ENCODE measurements at places on chromosomes 2 and 18. TPM values are rescaled to one million over a fixed set of nuclear protein-coding genes. Genes with fewer than 3 reads are reported as not detected.

GRCh38 chr2:204706939-204707338, 161.7 kb downstream of the PARD3B start:
- DNase-seq, result no peak

Gene CFC1
- total RNA-seq, result 0.22 TPM

GRCh38 chr2:59654710-59655109, 898.7 kb downstream of the BCL11A start:
- DNase-seq, result no peak

DNA sequence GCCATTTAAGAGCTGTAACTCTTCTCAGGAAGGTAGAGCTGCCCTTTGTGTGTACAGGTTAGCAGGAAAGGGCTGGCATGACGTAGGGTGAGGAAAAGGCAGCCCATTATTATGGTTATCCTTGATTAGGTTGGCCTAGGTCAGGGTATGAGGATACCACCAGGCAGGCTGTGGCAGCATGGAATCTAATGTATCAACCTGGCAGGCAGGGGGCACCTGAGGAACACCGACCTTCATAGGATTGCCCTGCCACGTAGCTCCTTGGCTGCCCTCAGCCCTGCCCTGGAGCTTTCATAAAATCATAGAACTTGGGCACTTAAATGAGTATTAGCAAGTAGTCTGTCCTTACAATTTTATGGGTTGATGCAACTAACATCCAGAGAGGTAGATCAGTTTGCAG, 261.6 kb downstream of the LTBP1 start:
- no peak for DNase-seq

GRCh38 chr2:156435718-156436496, at the start of gene GPD2:
Gene GPD2, plus strand, starts transcription at chr2:156436379. Its CDS starts 39,727 bp downstream, at chr2:156476106.
- peak; percentile 90 for DNase-seq

GRCh38 chr2:136434251-136434715, 316.3 kb upstream of the CXCR4 start:
- DNase-seq, result no peak

GRCh38 chr2:68811364-68811763, 59.8 kb downstream of the BMP10 start:
- no peak for DNase-seq

DNA sequence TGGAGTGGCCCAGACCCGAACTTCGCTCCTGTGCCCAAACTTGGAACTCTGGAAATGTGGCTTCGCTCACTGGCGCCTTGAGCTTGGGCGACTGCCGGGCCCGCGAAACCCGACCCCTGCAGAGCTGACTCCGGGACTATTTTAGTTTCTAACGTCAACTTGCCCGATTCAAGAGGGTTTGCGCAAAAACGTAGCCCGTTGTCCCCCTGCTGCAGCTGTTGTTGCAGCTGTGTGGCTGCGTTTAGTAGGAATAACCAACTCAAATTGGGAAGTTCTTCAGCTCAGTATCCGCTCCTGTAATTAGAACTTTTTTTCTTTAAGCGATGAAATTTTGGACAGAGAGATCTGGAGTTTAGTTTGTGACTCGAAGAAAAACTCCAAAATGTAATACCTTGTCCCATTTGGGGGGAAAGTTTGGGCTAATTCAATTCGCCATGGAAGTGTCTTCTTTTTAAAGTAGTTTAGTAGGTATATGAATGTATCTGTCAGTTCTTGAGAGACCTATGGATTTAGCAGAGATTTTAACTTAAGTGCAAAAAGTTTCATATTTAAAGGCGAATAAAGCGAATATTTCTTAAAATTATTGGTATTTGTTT, 559 bp downstream of the MYL12A start:
- DNase-seq, result no peak

Gene REG1B
- total RNA-seq, result not detected

DNA sequence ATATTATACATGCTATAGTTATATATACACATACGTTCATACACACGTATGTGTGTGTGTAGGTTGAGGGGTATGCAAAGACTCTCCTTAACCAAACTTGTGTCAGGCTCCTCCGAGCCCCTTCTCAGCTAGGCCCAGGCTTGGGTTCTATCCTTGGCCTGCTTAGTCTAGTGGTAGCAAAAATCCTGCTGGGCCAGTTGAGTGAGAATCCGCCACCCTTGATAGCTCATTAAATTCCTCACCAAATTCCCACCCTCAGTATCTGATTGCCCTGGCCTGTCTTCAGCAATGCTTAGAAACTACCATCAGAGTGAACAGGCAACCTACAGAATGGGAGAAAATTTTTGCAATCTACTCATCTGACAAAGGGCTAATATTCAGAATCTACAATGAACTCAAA, 126.5 kb downstream of the TSN start:
- DNase-seq, result no peak

Gene MAT2A
- total RNA-seq, result 459 TPM

DNA sequence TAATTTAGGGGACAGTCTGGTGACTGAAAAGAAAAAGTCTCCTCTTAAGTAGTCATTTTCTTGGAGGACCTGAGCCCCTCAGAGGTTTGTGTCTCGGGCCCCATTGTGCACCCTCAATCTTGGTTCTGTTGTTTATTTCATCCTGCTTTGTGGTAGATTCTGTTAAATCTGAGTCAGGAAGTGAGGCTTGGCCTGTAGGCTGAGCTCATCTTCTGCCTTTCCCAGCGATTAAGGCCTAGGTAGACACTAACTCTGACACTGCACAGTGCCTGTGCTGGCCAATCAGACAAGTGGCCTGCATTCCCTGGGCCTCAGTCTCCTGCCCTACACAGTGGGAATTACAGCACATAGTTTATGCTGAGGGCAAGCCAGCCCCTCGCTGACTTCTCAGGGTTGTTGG, 80.2 kb downstream of the CTIF start:
- DNase-seq, result no peak

DNA sequence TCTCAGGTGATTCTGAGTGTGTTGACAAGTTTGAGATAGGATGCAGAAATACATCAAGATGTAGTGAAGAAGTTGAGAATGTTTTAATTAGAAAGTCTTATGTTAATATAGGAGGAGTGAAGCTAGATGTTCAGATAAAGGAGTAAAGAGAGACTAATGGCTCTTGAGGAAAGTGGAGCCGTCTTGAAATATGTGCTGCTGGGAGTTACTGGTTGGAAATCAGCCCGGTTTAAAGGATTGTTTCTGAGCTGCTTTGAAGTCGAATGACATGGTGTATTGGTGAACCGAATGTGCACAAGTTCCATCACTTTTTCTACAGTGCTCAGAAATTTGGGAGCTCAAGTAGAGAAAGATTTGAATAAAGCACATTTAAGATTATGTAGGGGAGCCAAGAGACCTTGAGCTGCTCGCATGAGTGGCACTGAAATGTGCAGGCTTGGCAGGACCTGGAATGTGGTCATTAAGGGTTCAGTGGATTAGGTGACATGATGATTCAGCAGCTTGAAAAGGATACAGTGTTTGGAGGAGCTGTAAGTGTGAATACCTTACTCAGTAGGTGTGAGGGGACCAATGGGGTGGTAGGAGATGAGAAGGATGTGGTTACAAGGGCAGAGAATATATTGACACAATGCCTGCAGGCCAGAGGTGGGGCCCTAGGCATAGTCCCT, 68.6 kb downstream of the CAB39 start:
- DNase-seq, result no peak

Gene NCKAP5
- 0.26 TPM for total RNA-seq

DNA sequence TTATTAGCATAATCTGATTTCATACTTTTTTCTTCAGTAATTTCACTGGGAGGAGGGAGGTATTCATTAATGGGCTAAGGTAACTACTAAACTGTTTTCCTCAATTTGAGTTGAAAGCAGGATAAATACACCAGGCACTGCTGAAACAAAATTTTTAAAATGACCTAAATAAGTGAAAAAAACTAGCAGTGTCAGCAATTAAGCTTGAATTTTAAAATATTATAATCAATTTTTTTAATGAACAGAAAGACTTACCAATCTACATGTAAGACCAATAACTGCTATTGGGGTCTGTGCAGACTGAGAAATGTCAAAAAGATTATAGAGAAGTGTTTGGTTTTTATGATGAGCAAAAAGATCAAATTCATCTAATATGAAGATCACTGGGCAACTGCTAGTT, 68.4 kb downstream of the ORC4 start:
- DNase-seq, result no peak

Gene IAH1
- 23.8 TPM for total RNA-seq

Gene FBLN7
- total RNA-seq, result 1.4 TPM

- no peak for DNase-seq
Observed at GRCh38 chr18:43876748-43877147, 599.5 kb upstream of the SYT4 start.

DNA sequence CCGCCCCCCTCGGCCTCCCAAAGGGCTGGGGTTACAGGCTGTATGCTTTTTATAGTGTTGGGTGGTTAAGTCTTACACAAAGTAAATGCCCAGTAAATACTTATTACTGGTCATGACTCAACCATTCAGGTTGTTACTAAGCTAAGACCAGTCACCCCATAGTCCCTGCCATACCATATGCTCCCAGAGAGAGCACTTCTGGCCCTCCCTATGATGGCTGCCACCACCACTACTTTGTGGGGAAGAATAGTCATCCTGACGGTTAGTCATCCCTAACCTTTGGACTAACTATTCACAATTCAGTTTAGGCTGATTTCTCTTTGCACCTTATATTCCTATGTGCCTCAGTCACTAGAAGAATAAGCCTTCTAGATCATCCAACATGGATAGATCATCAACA, 42.0 kb upstream of the MSH2 start:
- DNase-seq, result no peak

- DNase-seq, result peak; percentile 55
Observed at GRCh38 chr2:231326404-231326803, 69.1 kb upstream of the B3GNT7 start.

DNA sequence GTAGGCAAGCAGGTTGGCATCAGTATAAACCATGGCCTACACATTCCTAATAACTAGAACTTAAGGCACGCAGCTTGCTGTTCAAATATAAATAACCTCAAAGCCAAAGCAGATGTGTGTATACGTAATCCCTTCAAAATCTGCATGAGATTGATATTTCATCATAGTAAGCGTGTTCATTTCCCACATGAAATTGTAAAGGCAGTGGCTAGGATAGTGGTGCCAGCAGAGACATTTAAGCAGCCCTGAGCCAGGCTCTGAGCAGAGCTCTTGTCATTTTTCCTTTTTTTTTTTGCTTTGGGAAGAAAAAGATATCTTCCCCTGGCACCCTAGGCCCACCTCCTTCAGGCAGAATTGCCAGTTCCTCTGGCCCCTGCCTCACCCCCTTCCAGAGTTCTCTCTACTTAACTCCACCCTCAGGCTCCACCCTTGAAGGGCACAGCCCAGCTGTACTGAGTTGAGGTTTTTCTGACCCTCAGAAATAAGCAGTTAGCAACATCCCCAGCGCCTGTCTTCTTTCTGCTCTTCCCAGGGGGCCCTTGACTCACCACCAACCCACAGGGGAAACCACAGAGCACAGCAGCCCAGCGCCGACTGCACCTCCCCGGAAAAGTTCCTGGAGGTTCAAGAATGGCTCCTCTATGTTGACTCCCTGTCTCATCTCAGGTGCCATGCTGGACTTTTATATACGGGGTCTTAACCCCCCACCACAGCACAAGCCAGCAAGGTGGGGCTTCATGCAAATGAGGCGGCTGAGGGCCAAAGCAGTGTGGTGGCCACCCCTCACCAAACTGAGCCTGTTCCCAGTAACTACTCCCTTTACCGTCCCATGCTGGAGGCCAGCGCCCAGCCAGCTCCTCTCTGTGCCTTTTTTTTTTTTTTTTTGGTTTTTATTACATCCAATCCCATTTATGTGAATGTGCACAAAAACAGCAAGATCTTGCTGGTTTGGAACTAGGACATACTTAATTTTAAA, 84.7 kb downstream of the EHD3 start:
- no peak for DNase-seq

GRCh38 chr18:50706199-50706598, 113.6 kb downstream of the MRO start:
- no peak for DNase-seq

GRCh38 chr18:70068981-70069380, 121.3 kb upstream of the CD226 start:
- no peak for DNase-seq

GRCh38 chr2:99255491-99256318, at the start of gene LYG2:
Gene LYG2, minus strand, starts transcription at chr2:99255666. Its CDS starts 1,406 bp downstream, at chr2:99254260.
- DNase-seq, result no peak

Gene CDK15
- total RNA-seq, result not detected

Gene MLPH
- 3.4 TPM for total RNA-seq

DNA sequence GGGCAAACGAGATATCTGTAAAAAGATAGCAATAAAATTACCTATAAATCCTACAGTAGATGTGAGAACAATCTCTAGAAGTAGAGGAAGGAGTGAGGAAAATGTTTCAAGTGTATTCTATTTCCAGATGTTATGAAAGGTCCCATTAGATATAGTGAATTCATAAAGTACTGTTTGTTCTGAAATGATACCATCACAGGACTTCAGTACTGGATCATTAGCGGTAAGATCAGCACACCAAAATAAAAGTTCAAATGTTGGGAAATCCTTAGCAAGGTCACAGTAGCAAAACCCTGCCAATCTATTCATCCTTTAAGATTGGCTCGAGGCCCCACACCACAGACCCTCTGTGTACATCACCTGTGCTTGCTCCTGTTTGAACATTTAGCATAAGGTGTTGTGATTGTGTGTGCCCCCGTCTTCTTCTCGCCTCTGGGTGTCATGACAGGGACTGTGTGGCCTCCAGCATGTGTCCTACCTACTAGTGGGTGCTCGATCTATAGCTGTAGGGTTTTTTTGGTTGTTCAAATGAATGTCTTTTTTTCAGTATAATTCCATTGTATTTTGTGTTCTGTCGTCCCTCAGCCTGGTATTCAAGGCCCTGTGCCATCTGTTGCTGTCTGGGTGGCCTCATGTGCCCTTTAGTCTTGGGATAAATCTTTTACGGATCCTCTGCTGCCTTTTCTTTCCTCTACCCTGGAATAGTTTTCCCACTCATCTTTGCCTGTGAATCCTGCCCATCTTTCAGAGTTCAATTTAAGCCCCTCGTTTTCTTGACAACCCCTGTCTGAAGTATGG, 9.1 kb downstream of the MFSD6 start:
- no peak for DNase-seq

DNA sequence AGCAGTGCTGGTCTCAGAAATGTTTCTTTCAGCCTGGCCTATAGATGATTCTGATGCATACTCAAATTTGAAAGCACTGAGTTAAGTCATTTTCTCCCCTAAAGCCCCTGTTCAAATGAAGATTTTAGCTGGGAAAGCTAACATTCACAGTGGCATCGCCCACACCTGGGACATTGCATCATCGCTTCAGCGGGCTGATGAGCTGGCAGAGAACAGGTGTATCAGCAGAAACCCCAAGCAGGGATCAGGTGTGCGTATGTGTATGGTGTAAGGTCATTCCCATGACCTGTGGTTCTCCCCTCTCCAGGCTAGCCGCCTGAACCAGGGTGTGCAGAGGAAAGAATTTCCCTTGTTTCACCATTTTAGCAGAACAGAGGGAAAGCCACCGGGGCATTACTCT, 56.3 kb downstream of the EPAS1 start:
- no peak for DNase-seq

DNA sequence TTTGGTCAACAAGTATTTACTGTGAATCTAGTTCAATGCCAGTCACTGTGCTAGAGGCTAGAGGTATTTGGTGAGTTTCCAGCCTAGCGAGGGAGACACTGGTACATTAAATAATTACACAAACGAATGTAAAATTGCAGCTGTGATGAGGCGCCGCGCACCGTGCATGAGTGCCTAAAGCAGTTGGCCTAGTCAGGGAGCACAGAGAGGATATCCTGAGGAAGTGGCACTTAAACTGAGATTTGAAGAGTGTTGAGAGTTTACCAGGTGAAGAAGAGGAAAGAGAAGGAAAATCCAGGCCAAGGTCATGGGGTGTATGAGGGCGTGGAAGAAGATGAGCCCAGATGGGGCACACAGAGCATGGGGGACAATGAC, 157.6 kb upstream of the NDUFV2 start:
- no peak for DNase-seq

Gene RNF103
- 7.1 TPM for total RNA-seq

Gene PDE1A
- not detected for total RNA-seq
